Left ventricle myocardium superior (tissue), 1 donor: ENCODE measurements at places on chromosomes 11 and 22. TPM values are rescaled to one million over a fixed set of nuclear protein-coding genes. Genes with fewer than 3 reads are reported as not detected.

DNA sequence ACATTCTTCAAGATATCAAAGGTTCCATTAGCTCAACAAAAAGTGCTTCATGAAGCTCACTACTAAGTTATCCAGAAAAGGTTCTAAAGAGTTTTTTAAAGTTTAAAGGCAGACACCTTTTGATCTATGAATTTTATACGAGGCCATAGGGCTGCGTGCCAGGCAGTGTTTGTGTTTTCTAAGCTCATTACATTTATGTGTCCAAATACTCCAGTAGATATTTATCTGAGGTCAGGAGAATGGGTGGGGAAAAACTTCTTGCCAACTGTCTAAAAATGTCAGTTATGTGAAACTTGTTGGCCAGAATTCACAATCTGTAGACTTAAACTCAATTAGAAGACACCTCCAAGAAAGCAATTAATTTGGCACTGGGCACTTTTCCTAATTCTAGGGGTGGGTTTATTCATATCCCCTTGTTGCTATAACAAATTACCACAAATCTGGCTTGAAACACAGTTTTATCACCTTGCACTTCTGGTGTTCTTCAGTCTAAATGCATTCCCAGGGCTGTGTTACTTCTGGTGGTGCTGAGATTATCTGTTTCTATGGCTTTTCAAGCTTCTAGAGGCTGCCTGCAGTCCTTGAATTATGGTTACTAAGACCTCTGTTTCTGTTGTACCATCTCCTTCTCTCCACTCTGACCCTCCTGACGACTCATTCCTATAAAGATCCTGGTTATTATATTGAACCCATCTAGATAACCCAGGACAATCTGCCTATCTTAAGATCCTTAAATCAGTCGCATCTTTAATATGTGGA, 1030.4 kb upstream of the CNTN5 start:
- no peak for DNase-seq

DNA sequence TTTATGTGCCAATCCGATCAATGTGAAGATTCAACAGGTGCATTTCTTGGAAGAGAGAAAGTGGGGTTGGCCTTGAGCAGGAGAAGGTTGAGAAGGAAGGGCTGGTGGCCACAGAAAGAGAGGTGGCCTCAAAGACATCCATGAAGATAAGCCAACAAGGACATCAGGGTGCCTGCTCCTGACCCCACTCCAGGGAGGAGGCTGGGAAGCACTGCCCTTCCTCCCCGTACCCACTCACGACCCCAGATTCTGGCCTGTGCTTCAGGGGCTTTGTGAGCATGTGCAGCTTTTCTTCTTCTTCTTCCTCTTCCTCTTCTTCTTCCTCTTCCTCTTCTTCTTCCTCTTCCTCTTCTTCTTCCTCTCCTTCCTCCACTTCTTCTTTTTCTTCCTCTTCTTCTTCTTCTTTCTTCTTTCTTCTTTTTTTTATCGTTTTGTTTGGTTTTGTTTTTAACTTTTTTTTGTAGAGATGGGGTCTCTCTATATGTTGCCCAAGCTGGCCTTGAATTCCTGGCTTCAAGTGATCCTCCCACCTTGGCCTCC, 30.3 kb downstream of the DKK3 start:
- DNase-seq, result no peak

DNA sequence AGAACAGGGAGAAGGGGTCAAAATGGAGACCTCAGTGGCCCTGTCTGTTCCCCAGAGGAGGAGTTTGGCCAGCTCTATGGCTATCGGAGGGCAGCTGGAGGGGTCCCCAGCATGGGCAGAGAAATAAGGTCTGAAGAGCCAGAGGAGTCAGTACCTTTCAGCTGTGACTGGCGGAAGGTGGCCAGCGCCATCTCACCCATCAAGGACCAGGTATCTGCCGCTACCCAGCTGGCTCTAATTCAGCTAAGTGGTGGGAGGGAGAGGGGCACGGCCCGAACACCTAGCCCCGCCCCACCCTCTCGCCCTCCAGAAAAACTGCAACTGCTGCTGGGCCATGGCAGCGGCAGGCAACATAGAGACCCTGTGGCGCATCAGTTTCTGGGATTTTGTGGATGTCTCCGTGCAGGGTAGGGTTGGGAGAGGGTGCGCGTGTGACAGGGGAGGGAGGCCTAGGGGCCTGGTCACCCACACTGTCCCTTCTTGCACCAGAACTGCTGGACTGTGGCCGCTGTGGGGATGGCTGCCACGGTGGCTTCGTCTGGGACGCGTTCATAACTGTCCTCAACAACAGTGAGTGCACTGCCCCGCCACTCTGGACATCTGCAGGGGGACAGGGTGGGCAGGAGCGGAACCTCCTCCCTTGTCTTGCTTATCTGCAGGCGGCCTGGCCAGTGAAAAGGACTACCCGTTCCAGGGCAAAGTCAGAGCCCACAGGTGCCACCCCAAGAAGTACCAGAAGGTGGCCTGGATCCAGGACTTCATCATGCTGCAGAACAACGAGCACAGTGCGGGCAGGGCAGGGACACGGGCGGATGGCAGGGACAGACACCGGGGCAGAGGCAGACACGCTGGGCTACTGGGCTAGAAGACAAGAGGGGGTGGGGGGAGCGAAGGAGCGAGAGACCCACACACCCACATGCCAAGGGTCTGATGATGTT, 2.8 kb downstream of the CTSW start:
- peak; percentile 21 for DNase-seq

DNA sequence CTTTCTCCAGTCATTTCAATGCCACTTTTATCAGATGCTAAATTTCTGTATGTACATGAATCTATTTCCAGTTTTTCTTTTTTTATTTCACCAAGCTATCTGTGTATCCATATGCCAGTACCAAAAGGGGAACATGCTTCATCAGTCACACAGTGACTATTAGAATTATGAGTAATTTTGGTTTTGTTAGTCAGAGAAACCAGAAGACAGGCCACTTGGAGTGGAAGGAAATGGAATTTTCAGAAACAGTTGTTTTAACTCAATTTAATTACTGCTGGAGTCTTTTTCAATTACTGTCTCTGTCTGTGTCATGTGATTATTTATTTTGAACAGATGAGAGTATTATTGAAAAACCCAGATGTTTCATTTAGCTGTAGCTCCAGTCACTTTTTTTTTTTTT, 84.6 kb upstream of the ANO3 start:
- DNase-seq, result no peak

DNA sequence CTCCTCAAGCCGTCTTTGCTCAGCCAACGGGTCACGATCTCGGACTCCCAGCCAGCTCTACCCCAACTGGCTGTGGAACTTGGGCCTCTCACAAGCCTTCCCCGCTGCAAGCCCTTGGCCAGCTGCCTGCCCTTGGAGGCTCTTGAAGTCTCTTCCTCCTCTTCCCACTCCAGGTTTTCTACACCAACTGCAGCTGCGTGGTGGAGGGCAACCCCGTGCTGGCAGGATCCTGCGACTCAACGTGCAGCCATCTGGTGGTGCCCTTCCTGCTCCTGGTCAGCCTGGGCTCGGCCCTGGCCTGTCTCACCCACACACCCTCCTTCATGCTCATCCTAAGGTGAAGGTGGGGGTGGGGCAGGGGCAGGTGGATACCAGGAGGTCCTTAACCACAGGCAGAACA, 40.5 kb upstream of the TPBGL start:
- DNase-seq, result peak; percentile 79

DNA sequence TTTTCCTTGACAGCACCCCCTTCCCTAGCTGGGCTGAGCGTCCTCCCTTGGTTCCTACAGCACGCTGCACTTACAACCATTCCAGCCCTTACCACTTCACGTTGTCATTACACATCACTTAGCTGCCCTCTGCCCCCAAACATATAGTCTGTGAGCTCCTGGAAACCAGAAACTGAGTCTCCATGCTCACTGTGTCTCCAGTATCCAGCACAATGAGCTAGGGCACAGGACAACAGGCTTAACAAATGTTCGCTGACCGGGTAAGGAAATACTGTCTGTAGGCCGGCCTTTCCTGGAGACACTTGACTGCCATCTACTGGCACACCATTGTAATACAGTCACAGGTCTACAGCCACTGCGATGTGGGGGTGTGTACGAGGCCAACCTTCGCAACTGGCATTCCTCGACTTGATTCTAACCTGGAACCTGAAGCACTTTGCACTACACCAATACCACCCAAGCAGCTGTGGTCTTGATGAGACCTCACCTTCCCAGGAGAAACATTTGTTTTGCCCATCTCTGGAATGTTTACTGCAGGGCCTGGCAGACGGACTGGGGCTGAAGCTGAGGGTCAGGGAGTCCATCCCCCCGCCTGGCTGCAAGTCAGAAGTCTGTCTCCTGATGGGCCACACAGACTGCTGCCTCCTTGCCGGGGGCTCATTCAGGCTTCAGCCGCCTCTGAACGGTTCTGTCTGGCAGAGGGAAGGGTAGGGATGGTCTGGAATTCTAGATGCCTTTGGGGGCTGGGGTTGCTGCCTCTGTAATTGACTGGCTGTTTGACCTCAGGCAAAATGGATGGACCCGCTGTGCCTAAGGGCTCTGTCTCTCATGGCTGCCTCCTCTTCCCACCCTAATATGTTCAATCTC, 72.0 kb downstream of the SYN3 start:
- peak; percentile 48 for DNase-seq

Gene PLA2G3
- total RNA-seq, result not detected

Gene SSTR3
- total RNA-seq, result not detected

Gene LPXN
- 5.0 TPM for total RNA-seq

Gene DEFB131B
- total RNA-seq, result not detected

Gene GGA1
- total RNA-seq, result 28.5 TPM

Gene BMAL1
- total RNA-seq, result 4.6 TPM
